ENCODE measurements at places on chromosomes 11 and 22.

- DNase-seq: no peak
Observed at GRCh38 chr11:122181372-122181771, 65.4 kb upstream of the BLID start.

DNA sequence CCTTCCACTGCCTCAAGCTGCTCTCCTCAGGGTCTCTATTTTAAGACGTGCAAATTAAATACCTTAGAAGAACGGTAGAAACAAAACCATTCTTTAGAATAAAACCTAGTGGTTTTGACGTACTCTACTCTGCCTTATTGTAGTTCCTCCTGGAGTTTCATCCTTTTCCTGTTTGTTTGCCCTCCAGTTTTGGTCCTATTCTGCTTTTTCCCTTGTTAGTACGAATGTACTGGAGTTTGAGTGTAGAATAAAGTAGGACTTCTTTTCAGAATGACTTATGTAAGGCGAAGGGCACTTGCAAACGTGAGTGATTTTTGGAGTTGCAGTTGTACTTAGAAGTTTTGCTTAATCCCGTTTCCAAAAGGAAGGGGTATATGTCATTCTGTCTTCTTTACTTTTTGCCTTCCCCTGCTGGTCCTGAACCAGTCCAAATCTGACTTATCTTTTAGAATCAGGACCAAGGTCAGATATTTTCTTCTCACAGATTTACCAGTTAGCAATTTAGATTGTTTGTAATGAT is 1.4 kb downstream of the SIK2 start:
- DNase-seq: no peak

GRCh38 chr11:62851807-62852522 is 12.6 kb upstream of the WDR74 start:
- no peak for DNase-seq

DNA sequence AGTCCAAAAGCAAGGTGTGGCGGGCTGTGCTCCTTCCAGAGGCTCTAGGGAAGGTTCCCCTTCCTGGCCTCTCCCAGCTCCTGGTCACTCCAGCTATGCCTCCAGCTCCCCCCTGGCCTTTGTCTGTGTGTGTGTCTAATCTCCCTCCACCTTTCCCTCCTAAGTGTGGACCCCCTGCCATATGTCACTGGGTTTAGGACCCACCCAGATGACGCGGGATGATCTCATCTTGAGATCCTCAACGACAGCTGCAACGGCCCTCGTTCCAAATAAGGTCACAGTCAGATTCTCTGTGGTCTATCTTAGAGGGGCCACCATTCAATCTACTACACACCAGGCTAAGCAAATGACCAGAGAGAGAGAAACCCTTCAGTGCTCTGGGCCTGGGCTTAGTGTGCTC is 107.9 kb downstream of the ARHGAP8 start:
- peak; percentile 46 for DNase-seq

DNA sequence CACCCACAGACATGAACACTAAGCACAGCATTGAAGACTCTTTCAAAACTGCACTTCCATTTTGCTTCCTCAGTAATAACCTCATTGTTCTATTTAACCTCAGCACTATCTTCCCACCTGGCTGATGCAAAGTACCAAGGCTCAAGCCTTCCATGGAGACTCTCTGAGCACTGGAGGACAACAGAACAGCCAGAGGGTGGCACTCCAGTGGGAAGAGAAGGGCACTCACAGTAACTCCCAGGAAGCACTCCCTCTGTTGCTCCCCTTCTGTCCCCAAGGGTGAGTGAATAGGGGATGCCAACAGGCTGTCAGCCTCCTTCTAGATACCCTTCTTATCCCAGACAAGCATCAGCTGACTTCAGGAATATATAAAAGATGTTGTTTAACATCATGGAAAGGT is 3.5 kb downstream of the ME3 start:
- no peak for DNase-seq

DNA sequence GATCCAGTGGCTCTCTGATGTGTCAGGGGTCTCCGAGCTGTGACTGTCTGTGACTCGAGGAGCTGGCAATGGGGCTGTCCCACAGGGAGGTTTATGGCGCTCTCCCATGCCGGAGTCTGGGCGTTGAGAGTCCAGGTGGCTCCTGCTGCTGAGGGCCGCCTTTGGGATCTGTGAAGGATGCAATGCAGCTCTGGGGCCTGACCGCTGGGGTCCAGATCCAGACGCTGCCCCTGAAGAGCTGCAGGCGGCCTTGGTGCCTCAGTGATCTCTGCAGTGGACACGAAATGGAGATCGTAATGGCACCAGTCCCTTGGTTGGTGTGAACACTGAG is 155.3 kb downstream of the TBC1D22A start:
- DNase-seq: no peak

DNA sequence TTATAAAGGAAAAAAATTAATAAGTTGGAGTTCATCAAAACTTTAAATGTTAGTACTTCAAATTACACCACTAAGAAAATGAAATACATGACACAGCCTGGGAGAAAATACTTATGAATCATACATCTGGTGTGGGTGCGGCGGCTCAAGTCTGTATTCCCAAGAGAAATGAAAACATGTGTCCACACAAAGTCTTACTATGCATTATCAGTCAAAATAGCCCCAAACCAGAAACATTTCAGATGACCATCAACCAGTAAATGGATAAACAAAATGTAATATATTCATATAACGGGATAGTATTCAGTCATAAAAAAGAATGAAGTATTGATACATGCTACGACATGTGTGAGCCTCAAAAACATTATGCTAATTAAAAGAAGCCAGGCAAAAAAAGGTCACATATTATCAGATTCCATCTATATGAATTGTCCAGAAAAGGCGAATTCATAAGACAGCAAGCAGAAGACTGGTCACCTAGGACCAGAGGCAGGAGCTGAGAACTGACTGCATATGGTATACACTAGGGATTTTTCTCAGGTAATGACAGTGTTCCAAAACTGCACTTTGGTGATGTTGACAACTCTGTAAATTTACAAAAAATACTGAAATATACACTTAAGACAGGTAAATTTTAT is 5.3 kb upstream of the AKIP1 start:
- peak; percentile 50 for DNase-seq

DNA sequence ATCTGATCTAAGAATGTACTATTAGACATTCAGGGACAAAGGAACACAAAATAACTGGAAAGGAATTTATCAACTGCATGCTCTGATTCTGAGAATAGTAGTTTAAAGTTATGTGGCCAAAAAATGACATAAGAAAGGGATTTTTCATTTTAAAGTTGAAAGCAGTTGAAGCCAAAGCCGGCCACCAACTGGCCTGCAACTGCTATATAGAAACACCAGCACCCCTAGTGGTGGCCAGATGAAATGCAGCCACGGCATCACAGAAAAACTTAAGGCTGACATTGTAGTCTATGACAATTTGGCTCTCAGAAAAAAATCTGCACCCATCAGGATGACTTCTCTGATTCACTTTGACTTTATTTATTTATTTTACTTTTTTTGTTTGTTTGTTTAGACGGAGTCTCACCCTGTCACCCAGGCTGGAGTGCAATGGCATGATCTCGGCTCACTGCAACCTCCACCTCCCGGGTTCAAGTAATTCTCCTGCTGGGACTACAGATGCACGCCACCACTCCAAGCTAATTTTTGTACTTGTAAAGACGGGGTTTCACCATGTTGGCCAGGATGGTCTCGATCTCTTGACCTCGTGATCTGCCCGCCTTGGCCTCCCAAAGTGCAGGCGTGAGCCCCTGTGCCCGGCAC is 59.2 kb downstream of the SLC35F2 start:
- DNase-seq: peak; percentile 86

GRCh38 chr11:14029971-14030920 is 67.7 kb downstream of the SPON1 start:
- peak; percentile 82 for DNase-seq

DNA sequence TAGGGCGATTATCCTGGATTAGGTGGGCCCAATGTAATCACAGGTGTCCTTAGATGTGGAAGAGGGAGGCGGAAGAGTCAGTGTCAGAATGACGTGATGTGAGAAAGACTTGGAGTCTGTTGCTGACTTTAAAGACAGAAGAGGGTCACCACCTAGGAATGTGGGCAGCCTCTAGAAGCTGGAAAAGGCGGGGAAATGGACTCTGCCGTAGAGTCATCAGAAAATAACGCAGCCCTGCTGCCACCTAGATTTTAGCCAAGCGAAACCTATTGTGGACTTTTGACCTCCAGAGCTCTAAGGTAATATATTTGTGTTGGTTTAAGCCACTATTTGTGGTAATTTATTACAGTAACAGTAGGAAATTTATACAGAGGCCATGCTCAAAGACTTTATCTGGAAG is 4.8 kb downstream of the DDX10 start:
- DNase-seq: no peak

DNA sequence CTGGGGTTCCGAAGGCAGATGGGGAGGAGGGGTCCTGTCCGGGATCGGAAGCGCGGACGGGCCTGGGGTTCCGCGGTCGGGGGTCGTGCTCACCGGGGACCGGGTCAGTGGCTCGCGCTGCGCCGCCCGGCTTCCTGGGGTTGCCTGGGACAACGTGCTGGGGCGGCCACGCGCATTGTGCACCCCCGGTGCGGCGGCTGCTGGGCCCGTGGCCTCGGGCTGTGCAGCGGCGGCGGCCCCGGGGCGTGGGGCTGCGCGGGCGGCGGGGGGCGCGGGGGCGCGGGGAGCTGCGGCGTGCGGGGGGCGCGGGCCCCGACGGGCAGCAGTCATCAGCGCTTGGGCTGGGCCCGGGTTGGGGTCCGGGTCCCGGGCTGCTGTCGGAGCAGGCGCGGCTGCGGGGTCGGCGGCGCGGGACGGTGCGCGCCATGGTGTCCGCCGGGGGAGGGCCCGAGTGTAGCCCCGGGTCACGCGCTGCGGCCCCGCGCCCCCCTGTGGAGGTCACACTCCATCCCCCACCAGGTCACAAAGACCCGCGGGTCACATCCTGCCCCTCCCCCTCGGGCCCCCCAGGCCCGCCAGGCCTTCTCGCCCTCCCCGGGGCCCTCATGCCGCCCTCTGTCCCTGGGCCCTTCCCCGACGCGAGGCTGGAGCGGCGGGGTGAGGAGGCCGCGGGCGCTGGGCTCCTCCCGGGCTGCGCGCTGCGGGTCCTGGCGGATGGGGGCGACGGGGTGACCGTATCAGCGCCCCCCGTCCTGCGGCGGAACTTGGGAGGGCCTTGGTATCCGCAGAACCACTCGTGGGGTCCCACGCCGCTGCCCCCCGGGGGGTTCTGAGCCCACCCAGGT is at the start of gene TTLL8:
Gene TTLL8, minus strand, starts transcription at position 238 of the 845 bp plus-strand sequence.
- DNase-seq: no peak

GRCh38 chr22:20117633-20118299 is 740 bp upstream of the TRMT2A start:
- no peak for DNase-seq

GRCh38 chr11:19777377-19778102 is 64.9 kb downstream of the NAV2 start:
- DNase-seq: peak; percentile 23

GRCh38 chr11:99098751-99099150 is 78.0 kb downstream of the CNTN5 start:
- peak; percentile 55 for DNase-seq

- DNase-seq: no peak
Observed at GRCh38 chr22:46931414-46931813, 169.0 kb downstream of the TBC1D22A start.

DNA sequence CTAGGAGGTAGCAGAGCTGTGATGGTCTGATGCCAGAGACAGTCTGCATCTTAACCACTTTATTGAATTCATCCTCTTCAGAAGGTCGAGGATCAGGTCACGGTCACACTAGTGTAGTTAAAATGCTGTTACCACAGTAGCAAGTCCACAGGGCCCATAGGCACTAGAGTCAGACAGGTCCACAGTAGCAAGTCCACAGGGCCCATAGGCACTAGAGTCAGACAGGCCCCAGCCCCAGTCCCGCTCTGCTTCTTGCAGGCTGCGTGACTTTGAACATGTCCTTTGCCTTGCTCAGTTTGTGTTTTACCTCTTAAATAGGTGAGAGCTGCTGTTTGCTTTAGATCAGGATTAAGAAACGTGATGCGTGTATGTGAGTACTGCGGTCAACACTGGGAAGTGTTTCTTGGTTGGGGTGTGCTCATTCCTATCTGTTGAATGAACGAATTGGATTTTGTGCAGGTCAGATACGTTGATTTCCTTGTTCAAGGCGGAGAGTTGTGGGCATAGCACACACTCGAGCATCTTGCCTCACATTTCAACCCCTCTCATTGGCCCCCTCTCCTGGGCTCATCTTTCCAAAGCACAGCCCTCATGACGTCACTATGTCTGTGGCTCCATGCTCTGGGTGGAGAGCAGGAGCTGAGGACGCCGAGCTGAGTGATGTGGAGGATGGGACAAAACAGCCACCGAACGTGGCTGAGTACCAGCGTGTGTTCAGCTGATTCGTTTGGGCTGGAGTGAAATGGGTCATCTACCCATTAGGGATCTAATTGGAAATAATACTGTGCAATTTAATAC is 191.7 kb downstream of the TBC1D22A start:
- DNase-seq: peak; percentile 30

DNA sequence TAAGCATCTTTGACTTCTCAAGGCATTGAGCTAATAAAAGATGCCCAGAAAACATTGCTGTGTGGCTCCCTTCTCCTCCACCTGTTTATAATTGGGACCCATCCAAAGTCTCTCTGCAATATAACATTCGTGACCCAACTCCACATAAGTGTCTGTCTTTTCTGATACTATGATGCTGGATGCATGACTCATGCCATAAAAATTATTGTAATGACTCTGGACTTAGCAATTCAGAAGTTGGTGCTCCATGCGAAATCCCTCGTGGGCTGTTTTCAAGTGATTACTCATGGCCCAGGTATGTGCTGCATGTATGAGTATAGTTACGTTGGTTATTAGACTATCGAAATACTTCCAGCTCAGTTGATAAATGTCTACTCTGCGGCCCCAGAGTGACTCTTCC is 11.7 kb downstream of the FJX1 start:
- peak; percentile 36 for DNase-seq
